ENCODE measurements at places on chromosomes 7 and 10.
A peak's percentile ranks its signal among the peaks of the same experiment; 100 is the strongest.

DNA sequence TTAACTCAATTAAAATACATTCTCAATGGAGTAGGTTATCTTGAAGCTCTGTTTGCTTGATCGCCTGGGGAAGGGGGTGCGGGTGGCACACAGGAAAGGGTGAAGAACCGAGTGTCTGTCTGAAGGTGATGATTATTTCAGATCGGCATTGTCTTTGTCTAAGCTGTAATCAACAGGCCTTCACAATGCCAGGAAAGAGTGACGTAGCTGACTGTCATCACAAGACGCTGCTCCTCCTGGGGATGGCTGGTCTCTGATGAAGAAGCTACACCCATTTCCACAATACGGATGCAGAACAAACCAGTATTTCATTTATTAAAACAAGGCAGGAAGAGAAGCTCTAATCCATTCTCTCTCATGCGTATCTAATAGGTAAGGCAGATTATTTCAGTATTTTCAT, 19.4 kb downstream of the JCAD start:
- H3K36me3 ChIP-seq = no peaks in the 10 kb centered on the region
- no peak overlapping the region for H3K27ac ChIP-seq
- peaks cover 2% of the 10 kb centered on the region for H3K4me1 ChIP-seq
- H3K4me3 ChIP-seq = no peak overlapping the region

GRCh38 chr7:131190146-131190545, 137.5 kb upstream of the MKLN1 start:
- H3K27me3 ChIP-seq = no peaks in the 10 kb centered on the region
- DNase-seq = no peak
- peaks cover 8% of the 10 kb centered on the region for H3K36me3 ChIP-seq
- H3K4me3 ChIP-seq = peak overlapping the region; percentile 3

GRCh38 chr10:99370993-99371392, 41.8 kb downstream of the CNNM1 start:
- H3K4me3 ChIP-seq = no peak overlapping the region
- H3K36me3 ChIP-seq = no peaks in the 10 kb centered on the region
- peaks cover 62% of the 10 kb centered on the region for H3K27me3 ChIP-seq
- H3K27ac ChIP-seq = no peak overlapping the region

DNA sequence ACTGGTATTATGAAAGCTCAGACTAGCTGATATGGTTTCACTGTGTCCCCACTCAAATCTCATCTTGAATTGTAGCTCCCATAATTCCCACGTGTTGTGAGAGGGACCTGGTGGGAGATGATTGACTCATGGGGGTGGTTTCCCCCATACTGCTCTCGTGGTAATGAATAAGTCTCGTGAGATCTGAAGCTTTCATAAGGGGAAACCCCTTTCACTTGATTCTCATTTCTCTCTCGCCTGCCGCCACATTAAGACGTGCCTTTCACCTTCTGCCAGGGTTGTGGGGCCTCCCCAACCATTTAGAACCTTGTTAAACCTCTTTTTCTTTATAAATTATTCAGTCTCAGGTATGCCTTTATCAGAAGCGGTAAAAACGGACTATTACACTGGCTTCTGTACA, 40.3 kb downstream of the COL13A1 start:
- no peak overlapping the region for H3K27ac ChIP-seq
- no peak for DNase-seq
- peaks cover 14% of the 10 kb centered on the region for H3K27me3 ChIP-seq
- no peaks in the 10 kb centered on the region for H3K4me1 ChIP-seq

- H3K36me3 ChIP-seq = peaks cover 24% of the 10 kb centered on the region
- peaks cover 44% of the 10 kb centered on the region for H3K4me1 ChIP-seq
- no peaks in the 10 kb centered on the region for H3K27me3 ChIP-seq
- no peak for DNase-seq
- peak overlapping the region; percentile 96 for H3K27ac ChIP-seq
These were observed 830 bp downstream of the RAB18 start for GRCh38 chr10:27504808-27505460.

DNA sequence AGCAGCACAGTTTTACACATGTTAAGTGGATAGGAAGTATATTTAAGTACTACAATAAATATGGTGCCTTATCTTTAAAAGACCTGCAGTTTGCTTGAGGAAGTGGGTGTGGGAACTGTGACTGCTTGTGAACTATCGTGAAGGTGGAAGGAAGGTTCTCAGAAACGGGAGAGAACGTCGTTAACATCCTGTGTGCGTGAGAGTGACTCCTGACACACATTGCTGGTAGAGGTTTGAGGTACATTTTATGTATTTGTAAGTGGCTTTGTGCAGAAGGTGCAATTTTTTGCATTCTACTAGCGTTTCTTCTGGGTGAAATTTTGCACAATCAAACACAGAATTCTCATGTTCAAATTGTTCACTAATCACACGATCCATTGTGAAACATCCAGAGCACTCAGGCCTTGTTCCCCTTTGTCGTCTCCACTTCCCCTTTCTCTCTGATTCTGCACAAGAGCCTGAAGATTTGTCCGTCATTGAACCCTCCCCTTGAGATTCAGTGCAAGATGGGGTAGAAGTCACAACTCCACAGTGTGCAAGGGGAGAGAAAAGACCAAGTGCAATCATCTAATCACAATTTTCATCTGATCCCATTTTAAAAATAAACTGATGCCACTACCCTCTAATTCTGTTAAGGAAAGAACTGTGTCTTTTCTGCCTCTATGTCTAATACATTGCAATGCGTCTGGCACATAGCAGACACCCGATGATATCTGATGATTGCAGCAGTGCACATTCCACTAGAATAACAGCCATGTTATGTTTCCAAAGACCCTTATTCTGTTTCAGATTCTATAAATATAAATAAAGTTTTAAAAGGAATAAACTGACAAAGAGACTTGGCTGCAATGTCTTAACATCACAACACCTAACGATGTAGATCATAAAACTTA, 279.9 kb downstream of the NEBL start:
- DNase-seq = peak; percentile 2
- H3K27ac ChIP-seq = peak overlapping the region; percentile 5
- H3K27me3 ChIP-seq = no peaks in the 10 kb centered on the region
- no peaks in the 10 kb centered on the region for H3K4me1 ChIP-seq
- H3K36me3 ChIP-seq = no peaks in the 10 kb centered on the region
- peak overlapping the region; percentile 40 for H3K4me3 ChIP-seq

DNA sequence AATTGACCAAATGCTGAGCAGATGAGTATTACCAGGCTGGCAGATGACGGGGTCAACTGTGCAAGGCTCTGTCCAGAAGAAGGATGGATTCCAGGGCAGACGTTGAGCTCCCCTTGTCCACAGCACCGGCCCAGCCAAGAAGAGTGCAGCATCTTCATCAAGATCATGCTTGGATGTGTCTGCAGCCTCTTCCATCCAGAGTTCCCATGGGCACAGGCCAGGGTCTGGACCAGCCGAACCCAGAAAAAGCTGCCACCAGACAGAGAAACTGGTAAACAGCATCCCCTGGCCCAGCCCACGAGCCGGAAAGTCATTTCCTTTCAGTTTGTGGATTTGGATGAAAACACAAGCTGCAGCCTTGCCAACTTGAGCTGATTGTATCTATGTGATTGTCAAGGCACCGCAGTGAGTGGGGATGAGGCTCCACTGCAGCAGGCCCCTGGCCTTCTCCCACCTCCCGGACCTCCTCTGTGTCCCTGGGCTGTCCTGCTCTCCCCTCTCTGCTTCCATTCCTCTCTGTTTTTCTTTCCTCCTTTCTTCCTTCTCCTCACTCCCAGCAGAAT, 321.8 kb downstream of the TCERG1L start:
- no peaks in the 10 kb centered on the region for H3K4me1 ChIP-seq
- DNase-seq = no peak
- H3K4me3 ChIP-seq = no peak overlapping the region
- no peaks in the 10 kb centered on the region for H3K36me3 ChIP-seq
- H3K27ac ChIP-seq = no peak overlapping the region

DNA sequence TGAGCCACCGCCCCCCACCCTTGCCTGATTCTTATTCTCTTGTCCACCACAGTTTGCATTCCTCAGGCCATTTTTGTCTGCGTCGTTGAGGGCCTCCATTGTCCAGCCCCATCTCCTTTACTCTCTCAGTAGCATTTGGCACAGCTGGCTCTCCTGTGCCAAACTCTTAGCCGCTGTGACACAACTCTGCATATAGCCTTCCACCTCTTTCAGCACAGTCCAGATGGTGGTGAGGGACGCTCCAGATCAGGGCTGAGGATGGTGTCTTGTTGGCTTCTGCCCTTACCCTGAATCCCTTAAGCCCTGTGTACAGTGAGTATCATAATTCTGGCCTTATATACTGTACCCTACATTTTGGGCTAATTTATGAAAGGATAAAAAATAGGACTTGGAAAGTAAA, 45.6 kb downstream of the BMPR1A start:
- no peak for DNase-seq
- no peak overlapping the region for H3K4me3 ChIP-seq
- no peaks in the 10 kb centered on the region for H3K36me3 ChIP-seq
- H3K27me3 ChIP-seq = no peaks in the 10 kb centered on the region

DNA sequence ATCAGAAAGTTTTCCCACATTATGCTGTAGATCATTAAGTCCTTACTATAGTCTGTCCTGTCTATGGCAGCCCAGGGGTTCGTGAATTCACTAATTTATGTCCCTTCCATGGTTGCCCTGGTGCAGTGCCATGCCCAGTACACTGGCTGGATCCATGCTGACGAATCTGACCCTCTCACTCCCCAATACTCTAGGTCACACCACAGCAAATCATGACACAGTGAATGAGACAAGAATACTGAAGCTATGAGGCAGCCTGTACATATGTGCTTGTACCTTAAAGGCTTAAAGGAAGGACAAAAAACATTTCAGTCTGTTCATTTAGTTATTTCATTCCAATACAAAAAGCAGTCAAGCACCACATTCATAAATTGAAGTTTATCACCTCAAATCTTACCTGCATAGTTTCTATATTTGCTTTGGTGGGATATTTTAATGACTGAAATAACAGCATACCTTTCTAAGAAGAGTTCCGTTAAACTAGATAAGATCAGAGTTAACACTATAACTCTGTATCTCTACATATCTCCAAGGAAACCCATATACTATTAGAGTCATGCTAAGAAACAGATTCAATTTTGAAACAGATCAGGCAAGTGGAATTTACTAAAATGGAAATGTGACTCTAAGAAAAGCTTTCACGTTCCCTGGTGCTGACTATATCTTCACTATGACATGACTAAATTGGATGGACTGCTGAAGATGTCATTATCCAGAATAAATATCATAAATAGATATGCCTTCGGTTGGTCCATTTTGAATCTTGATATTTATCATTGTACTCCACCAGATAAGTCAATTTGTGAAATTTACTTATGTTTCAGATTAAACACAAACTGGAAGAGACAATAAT, 36.7 kb downstream of the OSBPL3 start:
- no peak overlapping the region for H3K4me3 ChIP-seq
- DNase-seq = no peak
- no peak overlapping the region for H3K27ac ChIP-seq
- H3K36me3 ChIP-seq = peaks cover 21% of the 10 kb centered on the region

DNA sequence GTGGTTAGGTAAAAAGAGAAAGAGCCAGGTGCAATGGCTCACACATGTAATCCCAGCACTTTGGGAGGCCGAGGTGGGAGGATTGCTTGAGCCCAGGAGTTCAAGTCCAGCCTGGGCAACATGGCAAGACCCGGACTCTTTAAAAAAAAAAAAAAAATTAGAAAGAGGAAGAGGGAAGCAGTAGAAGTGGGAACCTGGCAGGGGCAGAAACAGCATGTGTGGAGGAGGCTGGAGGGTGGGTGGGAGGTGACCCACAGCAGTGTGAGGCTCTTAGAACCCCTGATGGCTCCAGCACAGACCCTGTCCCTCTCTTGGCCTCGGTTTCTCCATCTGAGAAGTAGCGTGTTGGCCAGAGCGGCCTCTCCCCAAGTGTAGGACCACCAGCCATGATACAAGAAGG, 4.9 kb upstream of the CCL24 start:
- no peak overlapping the region for H3K27ac ChIP-seq
- H3K4me1 ChIP-seq = peaks cover 6% of the 10 kb centered on the region
- H3K27me3 ChIP-seq = peaks cover 1% of the 10 kb centered on the region
- no peaks in the 10 kb centered on the region for H3K36me3 ChIP-seq
- H3K4me3 ChIP-seq = no peak overlapping the region

- H3K4me3 ChIP-seq = no peak overlapping the region
- no peak overlapping the region for H3K27ac ChIP-seq
- H3K36me3 ChIP-seq = peaks cover 11% of the 10 kb centered on the region
- DNase-seq = no peak
These were observed 39.0 kb downstream of the TAF3 start for GRCh38 chr10:7857262-7857661.

- no peak overlapping the region for H3K4me3 ChIP-seq
- H3K4me1 ChIP-seq = no peaks in the 10 kb centered on the region
- no peak overlapping the region for H3K27ac ChIP-seq
- H3K27me3 ChIP-seq = peaks cover 11% of the 10 kb centered on the region
- DNase-seq = no peak
- no peaks in the 10 kb centered on the region for H3K36me3 ChIP-seq
These were observed 98.2 kb upstream of the PITRM1 start for GRCh38 chr10:3270577-3271316.

DNA sequence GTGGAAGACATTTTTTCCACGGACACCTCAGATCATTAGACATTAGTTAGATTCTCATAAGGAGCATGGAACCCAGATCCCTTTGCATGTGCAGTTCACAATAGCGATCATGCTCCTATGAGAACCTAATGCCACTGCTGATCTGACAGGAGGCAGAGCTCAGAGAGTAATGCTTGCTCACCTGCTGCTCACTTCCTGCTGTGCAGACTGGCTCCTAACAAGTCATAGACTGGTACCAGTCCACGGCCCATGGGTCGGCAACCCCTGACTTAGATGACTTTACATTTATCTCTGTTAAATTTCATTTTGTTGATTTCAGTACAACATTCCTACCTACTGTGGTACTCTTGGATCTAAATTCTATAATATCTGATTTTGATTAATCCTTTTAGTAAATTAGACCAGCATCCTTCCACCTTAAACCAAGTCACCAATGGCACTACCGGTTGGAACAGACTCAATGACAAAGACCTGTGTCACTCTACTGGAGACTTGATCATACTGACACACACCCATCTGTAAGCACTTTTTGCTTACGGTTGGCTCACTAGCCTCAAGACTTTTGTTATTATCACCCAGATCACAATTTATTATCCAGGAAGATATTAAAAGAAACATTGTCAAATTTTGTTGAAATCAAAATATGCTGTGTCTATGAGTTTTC, 8.0 kb upstream of the CCDC71L start:
- H3K36me3 ChIP-seq = no peaks in the 10 kb centered on the region
- no peak overlapping the region for H3K27ac ChIP-seq
- H3K27me3 ChIP-seq = peaks cover 3% of the 10 kb centered on the region
- DNase-seq = no peak
- peaks cover 6% of the 10 kb centered on the region for H3K4me1 ChIP-seq
- H3K4me3 ChIP-seq = no peak overlapping the region

DNA sequence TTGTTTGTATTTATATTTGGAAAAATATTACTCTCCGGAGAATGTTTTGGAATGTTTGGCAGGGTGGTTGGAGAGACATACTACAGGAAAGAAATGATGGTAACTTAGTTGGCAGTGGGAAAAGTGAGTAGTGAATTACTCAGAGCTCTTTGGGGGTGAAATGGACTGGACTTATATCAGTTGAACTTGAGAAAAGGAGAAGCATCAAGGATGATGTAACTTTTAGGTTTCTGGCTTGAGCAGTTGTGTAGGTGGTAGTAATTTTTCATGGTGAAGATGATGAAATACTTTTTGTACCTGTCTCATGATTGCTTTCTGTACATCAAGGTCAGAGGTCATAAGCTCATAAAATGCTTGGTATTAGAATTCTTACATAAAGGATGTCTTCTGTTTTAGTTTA, 617.2 kb downstream of the AUTS2 start:
- no peaks in the 10 kb centered on the region for H3K36me3 ChIP-seq
- no peaks in the 10 kb centered on the region for H3K27me3 ChIP-seq
- no peak overlapping the region for H3K4me3 ChIP-seq
- H3K27ac ChIP-seq = no peak overlapping the region

- no peak overlapping the region for H3K27ac ChIP-seq
- no peak for DNase-seq
- peaks cover 2% of the 10 kb centered on the region for H3K36me3 ChIP-seq
- peak overlapping the region; percentile 30 for H3K4me3 ChIP-seq
- peaks cover 51% of the 10 kb centered on the region for H3K27me3 ChIP-seq
These were observed 166.7 kb downstream of the NRF1 start for GRCh38 chr7:129777993-129778769.

All from activated T-helper 1 cell treated with anti-CD3 and anti-CD28 coated beads, Interleukin-12 subunit alpha, Interleukin-12 subunit beta, Interleukin-2, Interleukin-4 antibody, amounts not matched to agents 30 ng/mL and 10 ng/mL and 1 ng/mL, durations not matched to agents 14 hours and 24 hours and 36 hours (primary cell).